ENCODE measurements at places on chromosomes 13 and 19.

DNA sequence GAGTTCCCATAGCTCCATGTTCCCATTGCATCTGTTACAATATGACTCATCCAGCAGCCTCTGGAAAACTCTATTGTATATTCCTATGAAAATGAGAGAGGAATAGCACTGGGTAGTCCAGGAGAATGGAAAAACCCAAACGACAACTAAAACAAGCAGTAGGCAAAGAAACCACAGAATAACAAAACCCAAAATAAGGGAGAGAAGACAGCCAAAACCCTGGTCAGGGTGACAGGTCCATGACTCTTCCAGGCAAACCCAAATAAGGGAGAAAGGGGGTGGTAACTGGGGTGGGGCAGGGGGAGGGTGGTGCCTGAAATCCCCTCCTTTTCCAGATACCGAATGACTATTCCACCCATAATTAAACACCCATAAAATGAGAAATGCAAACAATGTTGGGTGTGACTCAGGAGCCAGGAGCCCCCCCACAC lies 4.0 kb upstream of the ZNF8 start:
- DNase-seq: no peak

GRCh38 chr13:113410472-113411201 lies 42.7 kb downstream of the ADPRHL1 start:
- no peak for DNase-seq

GRCh38 chr13:106481919-106482318 lies 53.5 kb downstream of the EFNB2 start:
- no peak for DNase-seq

DNA sequence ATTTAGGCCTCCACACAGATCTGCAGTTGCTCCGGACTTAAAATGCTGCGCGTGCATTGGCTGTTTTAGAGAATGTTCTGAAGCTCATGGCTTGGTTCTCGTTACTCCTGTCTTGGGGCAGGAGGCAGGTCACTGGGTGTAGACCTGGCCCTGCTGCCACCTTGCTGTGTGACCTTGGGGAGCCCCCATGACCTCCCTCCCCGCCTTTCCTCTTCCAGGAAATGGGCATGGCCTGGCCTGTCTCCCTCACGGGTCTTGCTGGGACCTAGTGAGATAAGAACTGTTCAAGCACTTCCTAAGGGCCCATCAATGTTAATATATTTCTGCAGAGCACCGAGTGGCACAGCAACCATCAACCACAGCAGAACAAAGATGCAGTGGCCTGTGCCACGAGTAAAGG lies 49.4 kb downstream of the KLF2 start:
- DNase-seq: no peak

- DNase-seq: no peak
Measured at GRCh38 chr19:47095476-47096099, 18.0 kb downstream of the ZC3H4 start.

GRCh38 chr13:31891472-31891871 lies 140.1 kb upstream of the FRY start:
- no peak for DNase-seq

DNA sequence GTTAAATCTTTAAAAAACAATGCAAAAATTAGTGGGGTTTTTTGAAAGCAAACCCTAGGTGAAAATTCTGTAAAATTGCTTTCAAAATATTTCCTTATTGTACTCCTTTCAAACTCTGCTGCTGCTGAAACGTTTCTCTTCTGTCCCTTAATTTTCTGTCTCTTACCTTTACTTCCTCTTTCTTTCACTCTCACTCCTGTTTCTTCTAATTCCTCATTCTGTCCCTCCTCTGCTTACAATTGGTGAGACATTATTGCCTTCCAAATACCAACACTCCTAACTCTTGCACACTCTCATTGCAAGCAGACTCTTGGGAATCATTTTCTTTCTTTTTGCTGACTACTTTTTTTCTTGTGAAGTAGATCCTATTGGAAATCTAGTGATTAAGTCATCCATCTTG lies 685.6 kb upstream of the SLITRK1 start:
- no peak for DNase-seq

DNA sequence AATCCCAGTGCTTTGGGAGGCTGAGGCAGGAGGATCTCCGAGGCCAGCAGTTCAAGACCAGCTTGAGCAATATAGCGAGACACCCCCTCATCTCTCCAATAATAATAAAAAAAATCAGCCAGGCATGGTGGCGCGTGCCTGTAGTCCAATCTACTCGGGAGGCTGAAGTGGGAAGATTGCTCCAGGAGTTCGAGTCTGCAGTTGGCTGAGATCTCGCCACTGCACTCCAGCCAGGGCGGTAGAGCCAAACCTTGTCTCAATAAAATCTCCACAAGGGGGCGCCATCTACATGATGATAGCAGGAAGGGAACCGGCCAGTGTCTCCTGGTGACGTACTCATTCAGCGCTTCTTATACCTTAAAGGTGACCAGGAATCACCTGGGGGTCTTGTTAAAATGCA lies 13.6 kb upstream of the C5AR1 start:
- peak; percentile 80 for DNase-seq

GRCh38 chr13:112725346-112726015 lies 35.6 kb downstream of the ATP11A start:
- DNase-seq: peak; percentile 60

DNA sequence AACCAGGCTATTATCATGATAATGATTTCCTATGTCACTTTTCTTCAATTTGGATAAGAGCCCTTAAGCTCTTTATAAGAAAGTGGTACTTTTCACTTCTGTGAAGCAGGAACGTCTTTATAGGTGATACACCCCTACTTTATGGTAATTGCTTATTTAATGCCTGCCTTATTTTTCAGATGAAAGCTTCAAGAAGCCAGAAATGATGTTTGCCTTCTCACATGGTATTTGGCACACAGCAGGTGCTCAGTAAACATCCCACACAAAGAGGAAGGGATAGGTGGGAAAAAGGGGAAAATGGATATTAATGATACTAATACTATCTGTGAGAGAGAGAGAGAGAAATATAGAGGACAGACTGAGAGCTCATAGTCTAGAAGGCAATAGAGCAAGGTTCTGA lies 29.0 kb upstream of the WASF3 start:
- DNase-seq: no peak

- DNase-seq: no peak
Measured at GRCh38 chr19:4772566-4772965, 19.0 kb upstream of the FEM1A start.

DNA sequence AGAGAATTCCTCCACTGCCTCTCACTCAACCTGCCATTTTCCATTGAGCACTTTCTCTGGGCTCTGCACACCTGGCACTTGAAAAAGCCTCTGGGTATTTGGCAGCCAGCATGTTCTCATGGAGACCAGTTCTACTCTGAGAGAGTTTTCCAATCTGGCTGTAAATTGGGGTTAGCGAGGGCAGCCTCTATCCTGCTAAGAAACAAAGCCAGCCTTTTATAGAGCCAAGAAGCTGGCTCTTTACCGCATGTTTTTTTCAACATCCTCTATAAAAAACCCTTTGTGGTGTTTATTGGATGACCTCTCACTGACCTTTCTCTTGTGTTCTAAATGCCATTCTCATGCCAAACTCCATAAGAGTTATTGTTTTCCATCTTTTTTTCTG lies 52.6 kb upstream of the RCBTB2 start:
- DNase-seq: no peak

Measured in NCI-H510A (cell line).